Stimulated activated CD8-positive, alpha-beta memory T cell treated with anti-CD3 and anti-CD28 coated beads, Interleukin-7, amount 100 ng/mL, for 4 hours (primary cell): ENCODE measurements at places on chromosomes 2 and 18.

DNA sequence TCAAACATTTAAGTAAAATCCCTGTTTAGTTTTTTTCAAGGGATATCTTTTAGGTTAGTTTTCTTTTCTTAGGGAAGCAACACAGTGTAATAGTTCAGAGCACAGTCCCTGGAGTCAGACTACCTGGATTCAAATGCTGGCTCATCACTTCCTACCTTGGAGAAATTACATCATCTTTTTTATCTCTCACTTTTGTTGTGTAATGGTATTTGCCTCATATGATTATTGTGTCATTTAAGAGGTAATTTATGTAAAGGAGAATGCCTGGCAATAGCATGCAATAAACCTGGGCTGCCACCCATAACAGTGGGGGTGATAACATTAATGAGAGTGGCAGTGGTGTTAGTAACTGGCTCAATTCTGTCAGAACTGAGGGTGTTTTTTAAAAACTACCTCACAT is 26.3 kb downstream of the ERLEC1 start:
- DNase-seq, result no peak

DNA sequence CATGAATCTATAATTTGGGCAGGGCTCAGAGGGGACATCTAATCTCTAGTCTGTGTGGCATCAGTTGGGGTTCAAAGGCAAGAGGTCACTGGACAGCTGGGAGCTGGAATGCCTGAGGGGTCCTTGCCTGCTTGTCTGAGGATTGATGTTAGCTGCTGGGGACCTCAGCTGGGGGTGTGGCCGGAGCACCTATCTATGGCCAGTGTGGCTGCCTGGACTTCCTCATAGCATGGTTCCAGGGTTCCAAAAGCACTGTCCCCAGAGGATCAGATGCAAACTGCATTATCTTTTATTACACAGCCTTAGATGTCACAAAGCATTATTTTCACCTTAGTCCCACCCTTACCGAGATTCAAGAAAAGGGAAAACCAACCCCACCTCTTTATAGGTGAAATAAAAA is 38.6 kb upstream of the YPEL5 start:
- DNase-seq, result no peak

- DNase-seq, result no peak
Measured at GRCh38 chr2:174125090-174125489, 123.2 kb downstream of the OLA1 start.

DNA sequence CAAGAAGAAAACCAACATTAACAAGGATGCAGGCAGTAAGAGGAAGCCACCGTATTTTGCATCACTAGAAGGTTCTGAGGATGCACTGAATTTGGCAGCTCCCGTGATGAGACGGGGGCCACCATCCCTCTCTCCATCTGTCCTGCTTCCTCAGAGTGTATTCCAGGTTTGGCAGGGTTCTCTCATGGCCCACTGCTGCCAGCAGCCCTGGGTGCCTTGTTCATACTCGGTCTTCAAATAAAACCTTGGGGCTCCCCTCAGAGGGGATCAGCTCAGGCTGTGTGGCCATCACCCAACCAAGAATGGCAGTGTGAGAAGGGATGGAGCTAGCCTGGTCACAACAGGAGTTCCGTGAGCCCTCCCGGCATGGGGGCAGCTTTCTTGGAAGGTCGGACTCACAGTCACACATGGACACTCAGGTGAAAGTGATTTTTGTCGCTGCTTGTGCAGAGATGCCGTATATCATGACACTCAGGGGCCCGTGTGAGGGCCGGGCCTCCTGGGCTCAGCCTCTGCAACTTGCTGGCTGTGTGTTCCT is 12.8 kb upstream of the MBP start:
- DNase-seq, result no peak

- DNase-seq, result no peak
Measured at GRCh38 chr2:120920454-120921148, 184.9 kb downstream of the GLI2 start.
